ENCODE measurements at places on chromosomes 4 and X. TPM values are rescaled to one million over a fixed set of nuclear protein-coding genes. Genes with fewer than 3 reads are reported as not detected.

DNA sequence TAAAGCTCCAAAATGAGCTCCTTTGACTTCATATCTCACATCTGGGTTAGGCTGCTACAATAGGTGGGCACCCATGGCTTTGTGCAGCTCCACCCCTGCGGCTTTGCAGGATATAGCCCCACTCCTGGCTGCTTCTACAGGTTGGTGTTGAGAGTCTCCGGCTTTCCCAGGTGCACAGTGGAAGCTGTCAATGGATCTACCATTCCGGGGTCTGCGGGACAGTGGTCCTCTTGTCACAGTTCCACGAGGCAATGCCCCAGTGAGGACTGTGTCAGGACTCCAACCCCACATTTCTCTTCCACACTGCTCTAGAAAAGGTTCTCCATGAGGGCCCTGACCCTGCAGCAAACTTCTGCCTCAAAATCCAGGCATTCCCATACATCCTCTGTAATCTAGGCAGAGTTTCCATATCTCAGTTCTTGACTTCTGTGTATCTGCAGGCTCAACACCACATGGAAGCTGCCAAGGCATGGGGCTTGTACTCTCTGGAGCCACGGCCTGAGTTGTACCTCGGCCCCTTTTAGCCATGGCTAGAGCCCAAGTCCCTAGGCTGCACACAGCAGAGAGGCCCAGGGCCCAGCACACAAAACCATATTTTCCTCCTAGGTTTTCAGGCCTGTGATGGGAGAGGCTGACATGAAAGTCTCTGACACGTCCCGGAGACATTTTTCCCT, 342.8 kb downstream of the FAM47B start:
- DNase-seq: no peak

GRCh38 chr4:7785017-7785416, 154.6 kb downstream of the AFAP1 start:
- no peak for DNase-seq

DNA sequence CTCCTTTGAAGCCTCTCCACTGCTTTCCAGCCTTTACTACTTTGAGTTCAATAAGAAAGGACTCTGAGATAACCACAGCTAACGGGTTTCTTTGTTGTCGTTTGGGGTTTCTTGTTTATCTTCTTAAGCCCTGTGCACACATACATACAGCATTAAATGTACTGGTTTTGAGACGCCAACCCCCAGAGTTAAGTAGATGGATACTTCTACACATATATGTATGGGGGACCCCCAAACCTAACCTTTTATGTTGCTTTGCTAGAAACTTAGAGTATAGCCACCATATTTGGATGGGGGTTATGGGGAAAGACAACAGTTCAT, 697 bp downstream of the CEP135 start:
- DNase-seq: no peak

ETDB gene
- 0.50 TPM for polyA plus RNA-seq

PAGE1 gene
- not detected for polyA plus RNA-seq

IL2 gene
- not detected for polyA plus RNA-seq

DNA sequence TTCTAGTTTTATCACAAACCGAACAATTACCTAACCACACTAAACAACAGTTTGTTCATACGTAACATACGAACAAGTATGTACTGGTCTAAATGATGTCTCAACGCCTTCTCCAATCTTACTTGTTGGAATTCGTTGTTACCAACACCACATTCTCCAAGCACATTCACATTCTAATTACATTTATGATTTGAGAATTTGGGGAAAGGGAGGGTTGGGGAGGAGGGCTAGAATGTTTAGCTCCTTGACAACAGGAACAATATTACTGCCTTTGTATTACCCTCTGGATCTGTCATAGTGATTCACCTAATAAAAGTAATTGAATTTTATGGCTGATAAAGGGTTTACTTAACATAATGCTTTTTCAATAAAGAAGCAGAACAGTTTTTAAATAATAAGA, 24.4 kb downstream of the LCORL start:
- DNase-seq: no peak

- no peak for DNase-seq
Observed at GRCh38 chrX:27251369-27251768, 211.8 kb downstream of the PPP4R3C start.

VEGFD gene
- polyA plus RNA-seq: 64.5 TPM

EDA2R gene
- 0.84 TPM for polyA plus RNA-seq

DNA sequence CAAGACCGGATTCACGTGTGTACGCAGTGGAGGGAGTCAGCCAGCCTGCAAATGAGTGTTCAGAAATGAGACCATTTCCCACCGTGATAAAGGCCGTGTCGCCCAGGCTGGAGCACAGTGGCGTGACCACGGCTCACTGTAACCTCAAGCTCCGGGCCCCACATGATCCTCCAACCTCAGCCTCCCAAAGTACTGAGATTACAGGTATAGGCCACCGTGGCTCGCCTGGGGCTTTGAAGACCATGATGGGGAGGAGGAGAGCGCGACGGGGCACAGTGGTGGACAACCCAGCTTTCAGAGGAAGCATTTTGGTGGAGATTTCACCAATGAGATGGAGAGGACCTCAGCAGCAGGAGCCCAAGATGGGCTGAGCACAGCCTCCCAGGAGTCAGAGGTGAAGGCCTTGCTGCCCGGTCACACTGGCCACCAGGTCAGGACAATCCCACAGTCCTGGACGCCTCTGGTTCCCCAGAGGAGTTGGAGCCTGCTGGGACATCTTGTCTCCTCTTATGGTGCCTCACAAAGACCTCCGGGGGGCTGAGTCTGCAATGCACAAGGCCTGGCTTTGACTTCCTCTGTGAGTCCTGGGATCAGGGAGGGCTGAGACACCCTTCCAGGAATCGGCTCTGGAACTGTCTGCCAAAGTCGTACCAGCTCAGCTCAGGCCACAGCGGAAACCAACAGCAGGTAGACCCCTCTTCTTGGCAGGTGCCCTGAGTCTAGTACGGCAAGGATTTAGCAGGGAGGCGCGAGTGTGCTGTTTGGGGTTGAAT, 22.4 kb upstream of the MXD4 start:
- no peak for DNase-seq

DNA sequence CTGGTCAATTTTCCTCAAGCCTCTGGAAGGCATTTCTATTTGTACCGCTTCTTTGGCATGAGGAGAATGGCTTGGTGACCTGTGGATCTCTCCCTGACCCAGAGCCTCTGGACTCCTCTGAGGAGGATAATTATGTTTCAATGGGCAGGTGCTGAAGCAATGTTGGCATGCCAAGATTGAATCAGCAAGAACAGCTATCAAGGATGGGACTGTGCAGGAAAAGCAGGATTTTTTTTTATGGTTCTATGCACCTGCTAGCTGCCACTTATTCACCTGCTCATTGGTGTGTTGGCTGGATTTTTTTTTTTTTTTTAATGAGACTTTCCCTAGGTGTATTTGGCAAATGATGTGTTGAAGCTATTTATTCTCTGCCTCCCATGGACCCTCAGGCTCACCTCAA, 821.2 kb downstream of the RPA4 start:
- DNase-seq: no peak

MTNR1A gene
- 0.10 TPM for polyA plus RNA-seq

OTUD5 gene
- 57.5 TPM for polyA plus RNA-seq

CC2D2A gene
- polyA plus RNA-seq: 40.6 TPM

GRCh38 chr4:8478371-8478770, 37.8 kb downstream of the TRMT44 start:
- DNase-seq: no peak

ATP2B3 gene
- 0.43 TPM for polyA plus RNA-seq

TCEAL6 gene
- not detected for polyA plus RNA-seq

GRCh38 chr4:113060853-113061252, 11.4 kb downstream of the ANK2 start:
- DNase-seq: no peak

- DNase-seq: no peak
Observed at GRCh38 chr4:163858515-163858914, 364.0 kb downstream of the TMA16 start.

MAGEB1 gene
- polyA plus RNA-seq: not detected

HSD17B13 gene
- polyA plus RNA-seq: 0.60 TPM

DNA sequence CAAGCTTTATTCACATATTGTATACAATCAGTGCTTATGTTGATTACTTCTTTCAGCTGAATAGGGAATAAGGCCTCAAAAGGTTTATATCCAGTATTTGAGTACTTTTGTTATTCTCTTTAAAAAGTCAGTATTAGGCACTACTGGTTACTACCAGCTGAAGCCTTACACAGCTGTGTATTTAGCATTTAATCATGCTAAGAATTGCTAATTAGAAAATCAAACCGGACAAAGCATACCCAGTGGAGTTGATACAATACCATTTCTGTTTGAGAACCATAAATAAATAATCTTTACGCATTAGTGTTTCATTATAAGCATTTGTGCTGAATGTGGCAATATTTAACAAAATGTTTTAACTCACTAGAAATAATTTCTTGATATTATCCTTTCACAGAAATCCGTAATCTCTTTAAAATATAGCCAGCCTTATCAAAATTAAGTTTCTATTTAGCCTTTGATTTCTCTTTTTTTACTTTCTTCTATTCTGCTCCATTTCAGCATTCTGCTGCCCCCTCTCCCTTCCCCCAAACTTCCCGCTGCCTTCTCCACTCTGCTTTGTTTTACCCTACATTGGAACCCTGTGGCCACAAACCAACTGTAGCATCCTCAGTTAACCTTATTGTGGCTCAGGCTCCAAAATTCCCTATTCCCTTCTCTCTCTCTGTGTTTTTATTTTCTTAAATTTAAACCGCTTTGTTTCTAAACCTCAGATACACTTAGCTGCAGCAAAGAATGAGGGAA, 37.8 kb downstream of the UGT8 start:
- no peak for DNase-seq

GRCh38 chrX:11462648-11463047, 169.4 kb downstream of the AMELX start:
- no peak for DNase-seq

- no peak for DNase-seq
Observed at GRCh38 chrX:31392513-31392912, 320.7 kb upstream of the FTHL17 start.

- DNase-seq: no peak
Observed at GRCh38 chr4:154989511-154989910, 208.4 kb downstream of the RBM46 start.
